Gastrocnemius medialis (tissue), 4 donors: ENCODE measurements at places on chromosomes 1 and 21. TPM values are rescaled to one million over a fixed set of nuclear protein-coding genes. Genes with fewer than 3 reads are reported as not detected.

GRCh38 chr1:184945678-184946412 lies 28.5 kb downstream of the NIBAN1 start:
- H3K27me3 ChIP-seq, result no peaks in the 10 kb centered on the region
- no peak for DNase-seq
- H3K27ac ChIP-seq, result peak overlapping the region; percentile 41
- peaks cover 9% of the 10 kb centered on the region for H3K4me1 ChIP-seq

DNA sequence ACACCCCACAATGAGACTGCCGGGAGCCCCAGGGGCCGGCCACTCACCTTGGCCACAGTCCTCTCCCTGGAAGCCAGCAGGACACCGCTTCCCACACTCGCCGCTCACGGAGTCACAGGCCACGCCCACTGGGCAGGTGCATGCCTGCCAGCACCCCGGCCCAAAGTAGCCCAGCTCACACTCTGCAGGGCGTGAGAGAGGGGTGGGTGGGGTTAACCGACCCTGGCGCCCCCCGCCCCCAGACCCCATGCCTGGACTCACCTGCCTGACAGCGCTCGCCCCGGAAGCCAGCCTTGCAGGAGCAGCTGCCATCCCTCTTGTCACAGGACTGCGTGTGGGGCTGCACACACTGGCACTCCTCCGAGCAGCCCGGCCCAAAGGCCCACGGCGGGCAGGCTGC lies 50.7 kb downstream of the ARHGEF16 start:
- peak overlapping the region; percentile 97 for H3K27ac ChIP-seq
- H3K4me1 ChIP-seq, result peaks cover 19% of the 10 kb centered on the region
- no peaks in the 10 kb centered on the region for H3K36me3 ChIP-seq
- H3K4me3 ChIP-seq, result no peak overlapping the region
- no peaks in the 10 kb centered on the region for H3K27me3 ChIP-seq
- no peak for DNase-seq

DNA sequence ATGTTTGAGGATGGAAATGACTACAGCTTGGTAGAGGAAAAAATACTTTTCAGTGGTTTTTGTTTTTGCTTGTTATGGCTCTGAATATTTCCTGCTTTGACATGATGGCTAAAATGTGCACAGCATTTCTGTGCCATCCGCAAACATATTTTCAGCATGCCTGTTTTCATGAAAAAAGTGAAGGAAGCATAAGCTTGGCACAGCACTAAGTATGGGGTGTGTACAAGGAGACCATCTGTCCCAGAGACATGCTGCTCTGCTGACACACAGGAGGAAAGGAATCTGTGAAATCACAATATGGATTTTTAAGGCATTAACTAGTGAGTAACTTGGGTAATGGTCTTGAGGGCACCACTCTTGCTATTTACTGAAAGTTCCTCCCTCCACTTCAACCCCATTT lies 595.5 kb downstream of the RWDD3 start:
- no peaks in the 10 kb centered on the region for H3K36me3 ChIP-seq
- no peak for DNase-seq
- no peak overlapping the region for H3K27ac ChIP-seq
- H3K27me3 ChIP-seq, result no peaks in the 10 kb centered on the region
- H3K4me1 ChIP-seq, result no peaks in the 10 kb centered on the region

GRCh38 chr1:25954282-25954938 lies 43.5 kb downstream of the PAFAH2 start:
- H3K4me1 ChIP-seq, result no peaks in the 10 kb centered on the region
- no peaks in the 10 kb centered on the region for H3K27me3 ChIP-seq
- H3K36me3 ChIP-seq, result no peaks in the 10 kb centered on the region
- no peak for DNase-seq
- H3K27ac ChIP-seq, result no peak overlapping the region
- H3K4me3 ChIP-seq, result no peak overlapping the region

DNA sequence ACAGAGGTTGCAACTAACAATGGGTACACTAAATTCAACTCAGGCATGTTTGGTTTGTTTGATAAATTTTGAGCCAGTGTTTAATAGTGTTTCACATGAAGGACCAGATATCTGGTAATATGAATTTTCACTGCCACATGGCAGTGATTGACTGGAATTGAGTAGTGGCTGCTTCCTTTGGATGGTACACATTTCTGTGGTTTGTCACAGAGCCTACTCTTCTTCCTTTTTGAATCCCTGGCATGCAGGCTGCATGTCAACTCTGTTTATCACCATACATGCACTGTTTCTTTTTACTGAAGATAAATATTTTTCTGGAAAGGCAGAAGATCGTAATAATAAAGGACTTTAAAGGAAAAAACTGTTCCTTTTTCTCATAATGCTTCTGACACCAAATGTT lies 35.5 kb downstream of the SDCCAG8 start:
- DNase-seq, result no peak
- H3K4me3 ChIP-seq, result no peak overlapping the region
- H3K36me3 ChIP-seq, result no peaks in the 10 kb centered on the region

DNA sequence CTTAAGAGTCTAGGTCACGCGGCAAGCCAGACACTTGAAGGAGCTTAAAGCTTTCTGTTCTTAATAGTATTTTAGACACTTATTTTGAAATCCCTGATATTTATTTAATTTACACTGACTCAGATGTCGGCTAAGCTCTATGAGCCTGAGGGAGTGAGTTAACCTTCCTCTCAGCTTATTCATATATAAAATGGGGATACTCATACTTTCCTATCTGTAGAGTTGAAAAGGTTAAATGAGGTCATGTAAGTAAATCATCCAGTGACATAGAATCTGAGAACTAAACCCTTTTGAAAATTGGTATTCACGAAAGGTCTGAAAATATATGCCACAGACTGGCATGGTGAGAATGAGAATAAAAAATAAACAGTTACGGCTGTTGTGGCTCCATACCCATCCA lies 1.4 kb upstream of the GPR161 start:
- DNase-seq, result no peak
- H3K27me3 ChIP-seq, result peaks cover 13% of the 10 kb centered on the region
- no peak overlapping the region for H3K4me3 ChIP-seq
- H3K36me3 ChIP-seq, result no peaks in the 10 kb centered on the region

- peaks cover 2% of the 10 kb centered on the region for H3K27me3 ChIP-seq
- DNase-seq, result no peak
- no peaks in the 10 kb centered on the region for H3K4me1 ChIP-seq
- H3K36me3 ChIP-seq, result no peaks in the 10 kb centered on the region
- no peak overlapping the region for H3K27ac ChIP-seq
- H3K4me3 ChIP-seq, result no peak overlapping the region
These were observed 413.1 kb downstream of the PTPRU start for GRCh38 chr1:29649189-29650040.

DNA sequence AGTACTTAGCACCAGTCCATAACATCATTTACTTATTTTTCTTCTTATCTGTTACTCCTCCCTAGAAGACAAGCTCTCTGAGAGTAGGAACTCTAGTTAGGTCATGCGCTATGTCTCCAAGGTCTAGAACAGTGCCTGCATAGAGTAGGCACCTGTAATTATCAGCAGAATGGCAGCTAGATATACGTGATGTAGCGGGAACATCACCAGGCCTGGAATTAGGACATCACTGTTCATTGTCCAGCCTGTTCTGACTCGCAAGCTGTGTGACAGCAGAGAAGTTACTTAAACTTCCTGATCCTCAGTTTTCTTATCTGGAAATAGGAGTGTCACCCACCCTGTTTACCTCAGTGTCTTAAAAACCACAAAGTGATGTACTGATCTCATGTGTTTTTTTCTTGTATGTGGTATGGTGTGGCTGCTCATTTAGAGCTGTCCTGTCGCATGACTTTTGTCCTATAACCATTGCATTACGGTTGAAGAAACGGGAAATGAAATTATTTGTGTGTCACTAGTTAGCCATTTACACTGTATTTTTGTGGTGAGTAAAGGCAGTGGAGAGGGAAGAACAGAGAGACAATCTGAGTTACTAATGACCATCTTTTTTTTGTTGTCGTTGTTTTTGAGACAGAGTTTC lies 37.1 kb upstream of the EXO1 start:
- H3K27ac ChIP-seq, result no peak overlapping the region
- H3K27me3 ChIP-seq, result no peaks in the 10 kb centered on the region
- no peaks in the 10 kb centered on the region for H3K36me3 ChIP-seq
- no peak for DNase-seq

The CFAP107 gene
- not detected for total RNA-seq

DNA sequence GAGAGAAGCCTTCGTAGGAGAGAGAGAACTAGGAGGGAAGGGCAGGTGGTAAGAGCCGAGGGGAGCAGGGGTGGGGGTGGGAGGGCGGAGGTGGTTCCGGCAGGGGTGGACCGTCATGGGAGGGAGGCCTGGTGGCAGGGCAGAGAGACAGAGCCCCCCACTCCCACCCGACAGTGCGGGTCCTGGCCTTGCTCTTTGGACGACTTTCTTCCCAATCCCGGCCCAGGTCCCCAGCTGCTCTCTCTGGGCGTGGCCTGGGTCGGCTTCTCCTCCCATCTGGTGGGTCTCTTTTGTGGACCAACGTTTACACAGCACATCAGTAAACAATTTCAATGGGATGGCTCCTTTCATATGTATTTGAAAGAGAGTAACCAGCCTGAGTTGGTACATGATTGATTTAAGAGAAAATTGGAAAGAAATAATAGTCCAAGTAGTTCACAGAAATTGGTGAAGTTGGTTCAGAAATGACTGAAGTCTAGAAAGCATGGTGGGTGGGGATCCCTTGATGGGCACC lies 56.9 kb downstream of the LDLRAD2 start:
- no peak for DNase-seq
- no peaks in the 10 kb centered on the region for H3K27me3 ChIP-seq
- peak overlapping the region; percentile 16 for H3K27ac ChIP-seq
- no peaks in the 10 kb centered on the region for H3K36me3 ChIP-seq
- H3K4me3 ChIP-seq, result no peak overlapping the region
- H3K4me1 ChIP-seq, result peaks cover 9% of the 10 kb centered on the region

- no peak overlapping the region for H3K4me3 ChIP-seq
- H3K27me3 ChIP-seq, result peaks cover 5% of the 10 kb centered on the region
- DNase-seq, result no peak
- no peaks in the 10 kb centered on the region for H3K4me1 ChIP-seq
- H3K27ac ChIP-seq, result no peak overlapping the region
These were observed 9.8 kb upstream of the SMAP2 start for GRCh38 chr1:40363721-40364120.

DNA sequence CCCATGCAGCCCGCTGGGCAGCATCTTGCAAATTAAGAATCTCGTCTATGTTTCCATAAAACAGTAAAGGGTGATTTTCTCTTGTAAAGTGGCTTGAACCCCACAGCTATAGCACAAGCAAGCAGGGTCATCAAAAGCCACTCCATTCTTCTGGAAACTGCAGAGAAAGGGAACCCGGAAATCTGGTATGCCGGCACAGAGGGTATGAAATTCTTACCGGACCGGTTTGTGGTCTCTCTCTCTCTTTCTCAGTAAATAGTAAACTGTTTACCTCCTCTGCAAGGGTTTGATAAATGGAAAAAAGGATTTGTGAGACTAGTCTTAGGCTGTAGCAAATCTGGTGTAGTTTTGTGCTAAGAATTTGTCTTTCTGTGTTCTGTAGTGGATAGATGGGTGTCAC lies 2.7 kb upstream of the ADSS2 start:
- no peak overlapping the region for H3K4me3 ChIP-seq
- no peak overlapping the region for H3K27ac ChIP-seq
- H3K4me1 ChIP-seq, result peaks cover 19% of the 10 kb centered on the region
- DNase-seq, result no peak

The KRTAP10-2 gene
- not detected for total RNA-seq
